A549 treated with CORT108297 at 1 μM for 4 hours (cell line): ENCODE measurements at places on chromosomes 7 and 10. TPM values are rescaled to one million over a fixed set of nuclear protein-coding genes. Genes with fewer than 3 reads are reported as not detected.

PTF1A gene
- not detected in 5 replicates for total RNA-seq

STRIP2 gene
- total RNA-seq = 6.7 to 8.4 TPM (median 7.1 TPM) in 5 replicates

CALU gene
- total RNA-seq = 121 to 210 TPM (median 148 TPM) in 5 replicates

GBX1 gene
- 0.10 to 0.18 TPM in 2 of 5 replicates, not detected in the others for total RNA-seq

FAM180A gene
- total RNA-seq = 0.07 to 0.08 TPM in 2 of 5 replicates, not detected in the others
